ENCODE measurements at places on chromosomes 13 and 19.

DNA sequence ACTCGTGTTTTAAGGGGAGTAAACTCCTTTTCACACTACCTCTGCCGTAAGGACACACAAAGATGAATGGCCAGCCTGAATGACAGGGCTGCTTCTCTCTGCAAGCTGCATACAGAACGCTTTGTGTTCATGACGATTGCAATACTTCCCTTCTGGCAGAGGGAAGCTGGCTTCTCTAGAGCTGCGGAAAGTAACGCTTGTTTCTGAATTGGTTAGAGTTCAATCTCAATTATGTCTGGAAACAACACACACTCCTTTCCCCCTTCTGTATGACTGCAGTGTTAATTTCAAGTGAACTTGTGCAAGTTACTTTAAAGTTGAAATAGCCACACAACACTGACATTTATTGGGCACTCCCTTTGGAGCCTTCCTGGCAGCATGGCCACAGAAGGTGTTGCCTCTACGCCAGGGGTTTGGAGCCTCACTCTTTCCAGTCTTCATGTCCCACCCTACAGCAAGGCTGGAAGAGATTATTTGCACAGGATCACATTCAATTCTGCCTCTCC is 242.6 kb downstream of the NDFIP2 start:
- no peak for DNase-seq

- DNase-seq, result no peak
Measured at GRCh38 chr13:105543742-105544141, 991.7 kb downstream of the EFNB2 start.

GRCh38 chr19:45600340-45600885 is 1.6 kb downstream of the GPR4 start:
- DNase-seq, result no peak

GRCh38 chr13:77338961-77339401 is 12.1 kb upstream of the MYCBP2 start:
- no peak for DNase-seq

DNA sequence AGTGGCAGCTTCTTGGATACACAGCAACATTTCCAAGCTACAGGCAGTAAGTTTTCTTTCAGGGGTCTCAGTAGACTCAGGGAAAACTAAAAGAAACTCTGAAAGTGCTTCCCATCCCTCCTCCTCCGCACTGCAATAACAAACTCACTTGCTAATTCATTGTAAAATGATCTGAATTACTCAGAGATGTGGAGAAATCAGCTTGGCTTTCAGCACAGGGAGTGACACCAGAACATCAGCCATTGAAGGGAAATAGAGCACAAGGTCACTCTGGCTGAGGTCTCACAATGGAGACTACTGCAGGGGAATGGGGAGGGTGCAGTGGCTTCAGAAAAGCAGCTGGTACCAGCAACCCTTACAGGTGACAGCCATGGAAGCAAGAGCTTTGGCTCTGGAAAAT is 137.3 kb upstream of the SERP2 start:
- no peak for DNase-seq

DNA sequence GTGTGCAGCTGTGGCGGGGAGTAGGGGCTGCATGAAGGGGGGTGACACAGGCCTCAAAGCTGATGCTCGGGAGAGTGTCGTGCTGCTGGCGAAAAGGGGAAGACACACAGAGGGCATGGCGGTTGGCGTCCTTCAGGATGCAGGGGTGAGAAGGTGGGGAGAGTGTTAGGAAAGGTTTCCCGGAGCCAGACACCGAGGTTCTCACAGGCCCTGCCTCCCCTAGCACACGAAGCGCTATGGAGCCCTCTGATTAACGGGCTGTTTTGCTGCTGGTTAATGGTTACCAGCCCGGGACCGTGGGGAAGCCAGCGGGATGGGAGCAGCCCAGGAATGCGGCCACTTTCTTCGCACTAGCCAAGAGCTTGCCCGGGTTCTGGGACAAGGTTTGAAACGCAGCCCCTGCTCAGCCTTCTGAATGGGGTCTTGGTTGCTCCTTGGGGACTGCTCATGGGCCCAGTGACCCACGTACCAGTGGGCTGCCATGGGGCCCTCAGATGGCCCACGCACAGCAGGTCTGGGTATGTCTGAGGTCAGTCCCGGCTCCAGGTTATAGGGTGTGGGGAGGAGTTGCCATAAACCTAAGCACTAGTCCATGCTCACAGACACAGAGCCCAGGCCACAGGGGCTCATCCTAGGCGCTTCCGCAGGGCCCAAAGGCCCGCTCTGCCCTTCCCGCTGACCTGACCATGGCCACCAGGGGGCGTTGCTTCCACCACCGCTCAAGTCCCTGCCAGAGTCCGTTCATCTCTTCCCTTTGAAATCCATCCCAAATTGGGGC is 31.3 kb upstream of the ISYNA1 start:
- DNase-seq, result no peak

DNA sequence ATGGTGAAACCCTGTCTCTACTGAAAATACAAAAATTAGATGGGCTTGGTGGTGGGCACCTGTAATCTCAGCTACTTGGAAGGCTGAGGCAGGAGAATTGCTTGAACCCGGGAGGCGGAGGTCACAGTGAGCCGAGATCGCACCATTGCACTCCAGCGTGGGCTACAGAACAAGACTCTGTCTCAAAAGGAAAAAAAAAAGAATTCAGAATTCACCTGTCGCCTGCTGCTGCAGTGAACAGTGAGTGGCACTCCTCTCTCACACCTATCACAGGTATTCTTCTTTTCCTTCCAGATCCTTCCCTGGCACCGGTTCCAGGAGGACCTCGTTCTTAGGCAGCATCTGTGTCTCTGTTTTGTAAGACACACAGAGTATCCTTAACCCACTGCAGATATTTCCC is 5.8 kb upstream of the MVB12A start:
- DNase-seq, result no peak

All from Panc1 (cell line).